ENCODE measurements at places on chromosomes 1 and 21.

GRCh38 chr21:46660505-46660904 lies 25.0 kb downstream of the PRMT2 start:
- no peak for DNase-seq

DNA sequence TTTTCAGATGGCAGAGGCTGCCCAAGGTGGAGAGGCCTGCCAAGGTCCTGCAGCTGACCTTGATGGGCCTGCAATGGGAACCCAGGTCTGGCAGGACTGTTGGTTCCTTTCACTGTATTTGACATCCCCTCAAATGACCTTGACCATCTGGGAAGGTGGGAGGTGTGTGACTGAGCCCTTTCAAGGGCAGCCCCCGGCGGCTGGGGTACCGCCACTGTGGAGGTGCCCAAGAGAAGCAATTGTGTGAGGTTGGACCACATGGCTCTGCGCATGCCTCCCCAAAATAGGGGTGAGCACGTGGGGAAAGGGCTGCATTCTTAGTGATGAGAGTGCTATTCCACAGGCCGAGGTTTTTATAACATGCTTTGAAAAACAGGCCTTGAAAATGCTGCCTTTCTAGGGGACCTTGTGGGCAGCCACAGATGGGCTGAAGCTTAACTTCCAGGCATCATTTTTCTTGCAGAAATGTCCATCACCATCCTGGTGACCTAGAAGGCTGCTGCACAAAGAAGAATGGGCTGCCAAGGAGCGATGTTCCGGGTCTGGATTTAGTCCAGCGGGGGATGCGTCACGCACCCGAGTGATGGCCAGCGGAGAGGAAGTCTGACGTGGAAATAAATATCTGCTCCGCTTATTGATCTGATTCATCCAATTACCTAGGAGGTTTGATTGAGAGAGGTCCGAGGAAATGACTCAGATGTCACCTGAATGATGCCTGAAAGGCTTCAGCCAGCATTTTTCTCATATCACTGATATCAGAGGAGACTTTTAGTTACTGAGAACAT lies 16.5 kb upstream of the UTS2 start:
- no peak for DNase-seq

DNA sequence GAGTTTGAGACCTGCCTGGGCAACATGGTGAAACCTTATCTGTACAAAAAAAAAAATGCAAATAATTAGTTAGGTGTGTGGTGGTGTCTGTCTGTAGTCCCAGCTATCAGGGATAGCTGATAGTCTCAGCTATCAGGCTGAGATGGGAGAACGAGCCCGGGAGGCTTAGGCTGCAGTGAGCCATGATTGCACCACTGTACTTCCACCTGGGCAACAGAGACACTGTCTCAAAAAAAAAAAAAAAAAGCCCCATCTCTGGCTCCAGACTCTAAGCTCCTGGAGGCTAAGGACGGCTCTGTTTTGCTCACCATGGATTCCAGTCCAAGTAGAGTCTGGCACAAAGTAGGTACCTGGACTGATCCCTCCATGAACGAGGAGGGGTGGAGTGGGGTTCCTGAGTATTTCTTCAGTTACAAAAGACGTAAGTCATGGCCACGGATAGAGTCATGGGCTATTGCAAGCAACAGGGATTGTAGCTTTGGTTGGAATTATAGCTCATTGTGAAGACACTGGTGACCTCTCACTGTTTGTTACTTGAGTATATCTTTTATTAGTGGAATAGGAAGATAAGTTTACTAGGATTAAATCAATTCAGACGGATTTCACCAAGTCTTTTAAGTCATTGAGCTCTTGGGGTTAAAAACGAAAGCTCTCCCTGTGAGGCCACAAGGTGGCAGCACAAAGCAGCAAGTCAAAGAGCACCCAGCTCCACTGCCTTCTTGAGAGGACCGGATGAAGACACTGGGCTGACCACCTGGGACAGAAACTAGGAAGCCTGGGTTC lies 35.6 kb upstream of the TMEM61 start:
- DNase-seq: peak; percentile 31

DNA sequence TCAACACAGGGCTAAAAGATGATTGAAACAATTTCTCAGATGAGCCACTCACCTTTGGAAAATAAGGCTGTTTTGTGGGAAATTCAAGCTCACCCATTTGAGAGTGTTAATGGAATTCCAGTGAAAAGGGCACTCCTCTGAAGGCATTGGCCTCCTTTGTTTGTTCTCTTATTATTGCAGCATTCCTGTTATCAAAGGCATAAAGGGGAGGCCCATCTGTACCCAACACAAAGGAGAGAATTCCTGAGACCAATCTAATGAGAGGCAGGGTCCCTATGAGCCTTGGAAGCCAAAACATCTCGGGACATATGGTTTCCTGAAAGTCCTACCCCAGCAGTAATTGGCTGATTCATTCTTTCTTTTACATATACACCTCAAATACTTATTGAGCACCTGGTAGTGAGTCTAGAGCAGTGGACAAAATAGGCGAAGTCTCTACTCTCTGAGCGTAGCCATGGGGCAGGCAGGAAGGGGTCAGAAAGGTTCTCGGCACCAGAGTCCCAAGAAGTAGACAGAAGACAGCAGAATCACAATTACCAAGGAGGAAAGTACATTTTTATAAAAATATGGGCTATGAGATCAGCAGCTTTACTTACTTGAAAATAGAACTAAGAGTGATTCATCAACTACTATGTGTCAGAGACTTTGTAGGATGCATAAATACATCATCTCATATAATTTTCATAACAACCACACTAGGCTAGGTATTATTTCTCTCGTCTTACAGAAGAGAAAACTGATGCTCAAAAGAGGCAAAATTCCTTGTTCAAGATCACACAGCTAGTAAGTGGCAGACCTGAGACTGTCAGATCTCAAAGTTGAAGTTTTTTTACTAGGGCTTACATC lies 218.7 kb downstream of the DAB1 start:
- DNase-seq: no peak

- no peak for DNase-seq
These were observed 54.7 kb upstream of the EPS8L3 start for GRCh38 chr1:109818271-109818987.

GRCh38 chr1:28246427-28246832 lies 10.5 kb downstream of the ATP5IF1 start:
- DNase-seq: no peak

DNA sequence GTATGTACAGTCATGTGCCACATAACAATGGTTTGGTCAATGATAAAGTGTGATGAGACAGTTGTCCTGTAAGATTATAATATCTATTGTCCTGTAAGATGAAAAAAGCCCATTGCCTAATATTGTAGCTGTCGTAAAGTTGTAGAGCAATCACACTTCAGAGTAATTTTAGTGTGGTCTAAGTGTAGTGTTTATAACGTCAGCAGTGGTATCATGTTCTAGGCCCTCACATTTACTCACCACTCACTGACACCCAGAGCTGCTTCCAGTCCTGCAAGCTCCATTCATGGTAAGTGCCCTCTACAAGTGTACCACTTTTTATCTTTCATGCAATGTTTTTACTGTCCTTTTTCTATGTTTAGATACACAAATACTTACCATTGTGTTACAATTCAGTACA lies 259.9 kb upstream of the RAB4A start:
- DNase-seq: no peak

DNA sequence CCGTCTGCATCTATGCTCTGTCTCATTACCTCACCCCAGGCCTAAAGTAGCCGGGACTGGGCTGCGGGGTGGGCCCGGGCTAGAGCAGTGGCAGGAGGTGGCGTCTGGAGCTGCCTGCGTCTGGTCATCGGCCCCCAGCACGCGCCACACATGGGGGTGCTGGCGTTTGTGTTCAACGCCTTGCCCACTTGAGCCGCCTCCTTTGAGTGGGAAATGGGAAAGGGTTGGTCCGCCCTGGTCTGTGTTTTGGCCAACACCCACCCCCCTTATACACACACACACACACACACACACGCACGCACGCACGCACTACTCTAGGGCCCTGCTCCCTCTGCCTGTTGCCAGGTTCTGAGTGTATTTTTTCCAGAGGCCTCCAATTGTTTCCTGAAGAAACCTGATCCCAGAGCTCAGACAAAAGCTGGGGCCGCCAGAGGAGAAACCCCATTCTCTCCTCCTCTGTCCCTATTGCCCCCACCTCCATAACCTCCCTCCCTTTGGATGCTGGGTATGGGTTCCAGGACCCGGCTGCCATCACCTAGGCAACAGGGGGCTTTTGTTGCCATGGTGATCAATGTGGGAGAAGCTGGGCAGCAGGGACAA lies 10.1 kb downstream of the VANGL2 start:
- DNase-seq: no peak

DNA sequence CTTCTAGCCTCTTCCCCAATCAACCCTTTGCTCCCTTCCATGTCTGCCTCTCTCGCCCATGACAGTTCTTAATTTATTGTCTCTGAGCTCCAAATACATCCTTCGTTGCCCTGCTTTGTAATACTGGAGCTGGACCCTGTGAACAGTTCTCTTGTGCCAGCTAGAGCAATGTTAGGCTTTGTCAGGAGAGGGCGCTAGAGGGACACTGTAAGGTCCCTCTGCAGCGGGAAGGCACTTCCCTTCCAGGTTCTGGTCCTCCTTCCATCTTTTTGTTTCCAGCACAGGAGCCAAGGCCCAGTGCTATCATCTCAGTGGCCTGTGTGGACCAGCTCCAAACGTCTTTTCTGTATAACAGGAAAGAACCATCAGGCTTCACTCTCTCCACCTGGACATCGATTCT lies 95.9 kb downstream of the PTPRU start:
- DNase-seq: no peak

DNA sequence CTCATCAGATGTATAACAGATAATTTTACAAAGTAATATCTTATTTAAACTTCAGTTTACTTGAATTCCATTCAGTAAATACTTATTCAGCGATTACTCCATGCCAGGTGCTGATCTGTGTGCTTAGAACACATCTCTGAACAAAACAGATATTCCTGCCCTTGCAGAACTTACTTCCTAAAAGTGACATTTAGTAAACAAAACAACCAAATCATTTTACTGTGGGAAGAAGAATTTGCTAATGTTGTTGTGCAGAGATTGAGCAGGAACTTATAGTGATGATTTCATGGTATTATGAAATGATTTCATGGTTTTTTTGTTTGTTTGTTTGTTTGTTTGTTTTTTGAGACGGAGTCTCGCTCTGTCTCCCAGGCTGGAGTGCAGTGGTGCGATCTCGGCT lies 39.3 kb upstream of the WLS start:
- DNase-seq: no peak

GRCh38 chr1:57447551-57447950 lies 23.7 kb upstream of the DAB1 start:
- no peak for DNase-seq

DNA sequence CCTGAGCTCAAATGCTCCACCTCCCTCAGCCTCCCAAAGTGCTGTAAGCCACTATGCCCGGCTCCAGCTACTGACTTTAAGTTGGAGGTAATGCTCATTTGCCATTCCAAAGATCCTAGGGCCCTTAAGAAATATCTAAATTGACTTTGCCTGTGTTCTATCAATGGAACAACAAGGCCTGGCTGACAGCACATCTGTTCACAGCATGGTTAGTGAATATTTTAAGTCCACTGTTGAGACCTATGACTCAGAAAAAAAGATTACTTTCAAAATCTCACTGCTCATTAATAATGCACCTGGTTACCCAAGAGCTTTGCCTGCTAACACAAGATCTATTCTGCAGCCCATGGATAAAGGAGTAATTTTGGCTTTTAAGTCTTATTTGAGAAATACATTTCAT lies 3.5 kb upstream of the SSX2IP start:
- DNase-seq: no peak

- no peak for DNase-seq
These were observed 141.7 kb downstream of the GALNT2 start for GRCh38 chr1:230208619-230209261.
